Cardiac muscle cell (in vitro differentiated cells and primary cell): ENCODE measurements at places on chromosomes 3 and 15. TPM values are rescaled to one million over a fixed set of nuclear protein-coding genes. Genes with fewer than 3 reads are reported as not detected.

The HYAL3 gene
- 3.6 and 6.4 TPM in 2 replicates for total RNA-seq

The SLC28A2 gene
- not detected in 2 replicates for total RNA-seq

DNA sequence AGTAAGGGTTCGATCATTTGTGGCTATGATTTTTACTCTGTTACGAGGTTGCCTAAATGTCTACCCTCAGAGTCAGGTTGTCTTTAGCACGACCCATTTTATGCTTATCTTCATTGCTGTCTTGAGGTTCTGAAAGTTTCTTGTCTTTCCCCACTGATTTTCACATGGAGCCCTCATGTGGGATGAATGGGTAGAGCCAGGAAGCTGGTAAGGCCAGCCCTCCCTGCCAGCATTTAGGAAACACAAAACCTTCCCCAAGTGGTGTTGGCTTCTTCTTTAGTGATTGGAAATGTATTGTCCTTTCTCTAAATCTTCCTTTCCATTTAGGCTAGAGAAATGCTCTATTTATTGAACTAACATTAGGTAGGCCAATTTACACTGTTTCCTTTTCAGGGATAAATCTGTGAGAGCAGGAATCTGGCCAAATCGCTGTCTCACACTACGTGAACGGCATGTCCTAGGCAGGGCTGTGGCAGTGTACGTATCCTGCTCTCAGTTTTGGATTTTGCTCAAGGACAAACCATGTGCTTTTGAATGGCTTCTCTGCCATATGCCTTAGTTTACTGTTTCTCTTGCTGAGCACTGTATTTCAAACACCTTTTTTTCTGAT is 43.7 kb downstream of the MYZAP start:
- no peaks in the 10 kb centered on the region for H3K27me3 ChIP-seq
- peaks cover 71% of the 10 kb centered on the region for H3K36me3 ChIP-seq
- H3K4me1 ChIP-seq, result no peaks in the 10 kb centered on the region
- H3K4me3 ChIP-seq, result no peak overlapping the region
- H3K27ac ChIP-seq, result no peak overlapping the region

- H3K27me3 ChIP-seq, result no peaks in the 10 kb centered on the region
- H3K4me3 ChIP-seq, result no peak overlapping the region
- no peaks in the 10 kb centered on the region for H3K36me3 ChIP-seq
- H3K4me1 ChIP-seq, result peaks cover 6% of the 10 kb centered on the region
- peak; percentile 0 for DNase-seq
Measured at GRCh38 chr15:92277776-92278175, 115.9 kb upstream of the ST8SIA2 start.

DNA sequence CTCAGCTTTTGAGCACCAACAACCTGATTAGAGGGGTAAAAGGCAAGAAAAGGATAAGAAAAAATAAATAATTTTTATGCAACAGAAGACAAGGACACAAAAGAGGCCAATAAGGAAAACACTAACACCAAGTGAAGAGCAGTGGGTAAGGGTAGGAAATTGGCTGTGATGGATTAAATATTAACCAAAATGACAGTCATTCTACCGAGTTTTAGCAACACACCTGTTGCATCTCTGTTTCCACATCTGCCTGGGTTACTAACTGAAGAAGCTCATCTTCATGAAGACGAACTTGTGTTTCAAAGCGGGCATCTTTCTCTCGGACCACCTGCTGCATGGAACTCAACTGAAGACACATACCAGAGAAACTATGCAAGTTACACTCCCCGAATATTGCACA is 30.1 kb downstream of the GOLGB1 start:
- no peaks in the 10 kb centered on the region for H3K4me1 ChIP-seq
- H3K36me3 ChIP-seq, result peaks cover 67% of the 10 kb centered on the region
- no peaks in the 10 kb centered on the region for H3K27me3 ChIP-seq

DNA sequence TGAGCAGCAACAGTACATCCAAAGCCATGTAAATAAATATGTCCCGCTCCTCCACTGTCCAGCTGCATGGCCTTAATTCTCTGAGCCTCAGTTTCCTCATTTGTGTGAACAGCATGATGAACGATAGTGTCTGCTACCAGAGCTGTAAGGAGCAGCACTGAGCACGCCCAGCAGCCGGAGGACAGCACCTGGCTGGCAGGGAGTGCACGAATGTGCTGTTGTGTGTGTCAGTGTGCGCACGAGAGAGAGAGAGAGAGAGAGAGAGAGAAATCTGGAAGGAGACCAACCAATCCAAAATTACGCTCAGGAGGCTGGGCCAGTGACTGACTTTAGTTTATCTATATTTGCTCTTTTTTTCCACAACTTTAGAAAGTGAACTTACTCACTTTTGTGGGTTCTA is 26.6 kb upstream of the PLXNA1 start:
- DNase-seq, result no peak
- H3K4me3 ChIP-seq, result no peak overlapping the region
- H3K27ac ChIP-seq, result no peak overlapping the region
- no peaks in the 10 kb centered on the region for H3K36me3 ChIP-seq
- no peaks in the 10 kb centered on the region for H3K4me1 ChIP-seq

DNA sequence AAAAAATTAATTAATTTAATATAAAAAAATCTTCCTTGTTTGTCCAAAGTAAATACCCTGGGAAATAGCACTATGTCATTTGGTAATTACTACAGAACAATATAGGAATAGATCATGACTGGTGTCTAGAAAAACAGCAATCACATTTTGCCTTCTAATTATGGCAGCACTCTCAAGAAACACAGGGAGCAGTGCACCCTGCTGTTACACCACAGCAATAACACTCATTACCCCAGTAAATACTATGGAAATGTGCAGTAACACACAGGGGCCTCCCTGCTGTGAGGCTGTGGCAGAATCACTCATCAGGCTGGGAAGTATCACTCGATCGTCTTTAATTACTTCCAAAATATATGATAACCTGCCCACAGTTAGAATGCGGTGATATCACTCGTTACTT is 646.0 kb downstream of the TUSC7 start:
- no peak overlapping the region for H3K27ac ChIP-seq
- peak; percentile 50 for DNase-seq
- H3K27me3 ChIP-seq, result no peaks in the 10 kb centered on the region
- H3K4me1 ChIP-seq, result no peaks in the 10 kb centered on the region

GRCh38 chr3:126259411-126260391 is 79.3 kb upstream of the ALDH1L1 start:
- H3K4me1 ChIP-seq, result no peaks in the 10 kb centered on the region
- no peaks in the 10 kb centered on the region for H3K36me3 ChIP-seq
- H3K27ac ChIP-seq, result no peak overlapping the region
- no peak overlapping the region for H3K4me3 ChIP-seq
- DNase-seq, result peak; percentile 63

- H3K36me3 ChIP-seq, result no peaks in the 10 kb centered on the region
- peaks cover 34% of the 10 kb centered on the region for H3K4me1 ChIP-seq
- no peak overlapping the region for H3K27ac ChIP-seq
Measured at GRCh38 chr3:72887343-72887704, 522 bp upstream of the GXYLT2 start.

DNA sequence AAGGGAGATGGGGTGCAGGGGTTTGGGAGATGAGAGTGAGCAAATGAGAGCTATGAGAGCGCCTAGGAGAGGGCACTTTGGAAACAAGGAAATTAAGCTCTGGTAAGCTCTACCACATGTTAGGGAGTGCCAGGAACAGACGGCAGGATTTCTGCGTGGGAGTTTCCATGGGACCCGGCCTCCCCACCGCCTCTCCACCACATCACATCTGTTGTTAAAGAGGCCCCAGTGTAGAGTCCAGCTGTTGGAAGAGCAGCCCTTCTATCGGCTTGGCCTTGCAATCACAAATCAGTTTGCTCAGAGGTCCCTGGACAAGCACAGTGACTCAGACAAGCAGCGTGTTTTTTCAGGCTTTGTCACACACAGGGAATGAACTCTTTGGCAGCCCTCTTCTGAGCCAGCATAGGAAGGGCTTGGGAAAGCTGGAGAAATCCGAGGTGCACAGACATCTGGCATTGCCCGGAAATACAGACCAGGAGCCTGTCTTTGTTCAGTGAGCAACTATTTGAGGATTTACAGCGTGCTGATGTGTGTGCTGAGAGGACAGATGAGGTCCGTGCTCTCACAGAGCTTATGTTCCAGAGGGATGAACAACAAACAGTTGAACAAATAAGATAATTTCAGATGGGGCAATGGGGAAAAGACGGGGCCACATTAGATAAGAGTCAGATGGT is 370.6 kb upstream of the PROK2 start:
- H3K27ac ChIP-seq, result no peak overlapping the region
- no peaks in the 10 kb centered on the region for H3K27me3 ChIP-seq
- no peak overlapping the region for H3K4me3 ChIP-seq
- H3K4me1 ChIP-seq, result no peaks in the 10 kb centered on the region
- no peak for DNase-seq

GRCh38 chr3:114697401-114697800 is 403.6 kb downstream of the TIGIT start:
- H3K27me3 ChIP-seq, result no peaks in the 10 kb centered on the region
- H3K36me3 ChIP-seq, result no peaks in the 10 kb centered on the region
- no peaks in the 10 kb centered on the region for H3K4me1 ChIP-seq
- no peak for DNase-seq
- H3K27ac ChIP-seq, result no peak overlapping the region
